Activated naive CD4-positive, alpha-beta T cell treated with Interleukin-2 at 50 U/mL for 16 hours (primary cell): ENCODE measurements at places on chromosomes 2 and 18.

DNA sequence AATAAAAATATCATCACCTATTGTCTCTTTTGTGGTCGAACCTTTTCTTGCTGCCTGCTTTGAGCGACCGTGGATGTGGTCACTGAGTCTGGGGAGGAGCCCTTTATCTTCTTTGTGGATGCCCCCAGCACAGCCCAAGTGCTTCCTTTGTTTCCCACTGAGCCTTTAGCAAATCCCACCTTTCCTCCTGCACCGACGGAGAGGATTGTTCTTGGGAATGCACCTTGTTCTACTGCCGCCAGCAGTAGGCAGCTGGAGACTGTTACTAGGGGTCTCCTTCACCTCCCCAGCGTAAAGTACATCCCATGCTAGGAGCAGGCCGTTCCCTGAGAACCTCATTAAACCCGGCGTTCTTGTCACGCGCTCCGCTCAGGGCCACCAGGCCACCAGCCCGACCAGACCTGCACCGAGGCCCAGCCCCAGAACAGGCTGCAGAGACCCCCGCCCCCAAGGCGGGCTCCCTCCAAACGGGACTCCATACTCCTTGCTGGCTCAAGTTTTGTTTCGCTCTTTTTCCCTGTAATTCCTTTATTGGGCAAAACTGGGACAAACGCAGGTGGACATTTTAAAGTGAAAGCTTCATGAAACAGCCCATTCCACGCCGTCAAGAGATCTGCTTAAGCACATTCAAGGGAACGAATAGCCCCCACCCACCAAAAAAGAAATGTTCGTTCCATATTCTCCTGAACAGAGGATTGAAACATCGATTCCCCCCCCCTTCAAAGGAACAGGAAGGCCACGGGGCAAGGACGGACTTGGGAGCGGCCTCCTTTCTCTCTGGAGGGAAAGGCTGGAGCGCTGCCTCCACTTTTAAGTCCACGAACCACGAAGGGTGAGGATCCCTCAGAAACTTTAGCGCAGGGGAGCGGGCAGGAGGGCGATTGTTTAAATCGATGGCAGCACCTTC is 1.1 kb upstream of the MAT2A start:
- peak; percentile 47 for DNase-seq

GRCh38 chr18:27227721-27228120 is 42.6 kb upstream of the CHST9 start:
- no peak for DNase-seq

DNA sequence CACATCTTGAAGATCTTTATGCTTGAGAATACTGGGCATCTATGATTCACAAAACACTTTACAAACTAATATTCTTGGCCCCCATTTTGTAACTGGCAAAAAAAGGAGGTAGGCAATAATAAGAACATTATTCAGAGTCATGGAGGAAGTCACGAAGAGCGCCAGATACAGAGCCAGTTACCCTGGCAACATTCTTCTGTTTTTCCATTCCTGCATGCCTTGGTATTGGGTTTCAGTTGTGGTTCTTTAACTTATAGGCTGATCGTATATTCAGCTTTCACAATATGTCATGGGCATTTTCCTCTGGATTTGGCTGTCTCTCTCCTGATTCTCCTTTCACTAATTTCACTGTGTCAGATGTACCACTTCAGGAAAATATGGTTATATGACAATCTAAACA is 234.7 kb downstream of the HRH4 start:
- DNase-seq = no peak

GRCh38 chr2:98473995-98474780 is 29.5 kb downstream of the INPP4A start:
- no peak for DNase-seq

GRCh38 chr2:31770741-31771140 is 190.0 kb upstream of the SRD5A2 start:
- no peak for DNase-seq

- peak; percentile 24 for DNase-seq
These were observed 56.1 kb upstream of the SLC35G4 start for GRCh38 chr18:11553098-11553940.

- DNase-seq = no peak
These were observed 346.6 kb downstream of the CBLN2 start for GRCh38 chr18:72197591-72197990.

GRCh38 chr2:154911729-154912128 is 213.2 kb downstream of the KCNJ3 start:
- DNase-seq = no peak

GRCh38 chr2:18719978-18720775 is 130.8 kb upstream of the NT5C1B start:
- no peak for DNase-seq

DNA sequence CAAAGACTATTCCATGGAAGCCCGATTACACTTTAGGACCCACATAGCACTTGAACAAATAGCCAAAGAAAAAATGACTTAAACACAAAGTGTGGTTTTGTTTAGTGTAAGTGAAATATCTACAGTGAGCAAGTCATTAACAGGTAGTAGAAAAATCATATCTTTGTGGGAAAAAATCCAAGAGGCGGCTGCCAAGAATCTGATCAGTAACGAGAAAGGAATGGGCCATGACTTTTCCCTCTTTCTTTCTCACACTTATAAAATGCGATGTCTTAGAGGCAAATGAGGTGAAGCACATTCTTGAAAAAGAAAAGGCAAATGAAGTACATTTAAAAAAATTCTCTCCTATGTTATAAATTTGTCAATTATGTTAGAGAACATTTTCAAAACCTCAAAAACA is 12.9 kb upstream of the GEMIN6 start:
- DNase-seq = no peak

DNA sequence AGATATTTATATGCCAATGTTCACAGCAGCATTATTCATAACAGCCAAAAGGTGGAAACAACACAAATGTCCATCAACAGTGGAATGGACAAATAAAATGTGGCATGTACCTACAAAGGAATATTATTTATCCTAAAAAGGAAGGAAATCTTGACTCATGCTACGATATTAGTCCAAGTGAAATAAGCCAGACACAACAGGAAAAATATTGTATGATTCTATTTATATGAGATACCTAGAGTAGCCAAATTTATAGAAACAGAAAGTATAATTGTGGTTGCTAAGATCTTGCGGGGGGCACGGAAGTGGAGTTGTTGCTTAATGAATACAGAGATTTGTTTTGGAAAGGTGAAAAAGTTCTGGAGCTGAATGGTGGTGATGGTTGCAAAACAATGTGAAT is 33.0 kb upstream of the CCDC150 start:
- DNase-seq = no peak

DNA sequence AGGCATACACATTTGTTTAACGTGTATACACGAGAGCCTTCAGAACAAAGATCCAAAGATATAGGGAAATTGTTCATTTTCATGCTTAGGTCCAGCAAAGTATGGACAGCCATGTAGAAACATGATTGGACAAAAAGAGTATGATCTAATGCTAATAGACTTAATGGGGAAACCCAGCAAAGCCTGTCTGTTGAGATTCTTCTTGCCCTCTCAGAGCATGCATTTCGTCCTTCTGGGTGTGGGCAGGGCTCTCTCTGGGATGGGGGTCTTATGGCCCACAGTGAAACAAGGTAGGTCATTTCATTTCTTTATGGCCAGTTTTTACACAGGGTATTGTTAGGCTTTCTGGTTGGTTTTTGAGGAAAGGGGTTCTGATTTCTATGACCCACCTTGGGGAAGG is 124.4 kb downstream of the COMMD1 start:
- DNase-seq = no peak

DNA sequence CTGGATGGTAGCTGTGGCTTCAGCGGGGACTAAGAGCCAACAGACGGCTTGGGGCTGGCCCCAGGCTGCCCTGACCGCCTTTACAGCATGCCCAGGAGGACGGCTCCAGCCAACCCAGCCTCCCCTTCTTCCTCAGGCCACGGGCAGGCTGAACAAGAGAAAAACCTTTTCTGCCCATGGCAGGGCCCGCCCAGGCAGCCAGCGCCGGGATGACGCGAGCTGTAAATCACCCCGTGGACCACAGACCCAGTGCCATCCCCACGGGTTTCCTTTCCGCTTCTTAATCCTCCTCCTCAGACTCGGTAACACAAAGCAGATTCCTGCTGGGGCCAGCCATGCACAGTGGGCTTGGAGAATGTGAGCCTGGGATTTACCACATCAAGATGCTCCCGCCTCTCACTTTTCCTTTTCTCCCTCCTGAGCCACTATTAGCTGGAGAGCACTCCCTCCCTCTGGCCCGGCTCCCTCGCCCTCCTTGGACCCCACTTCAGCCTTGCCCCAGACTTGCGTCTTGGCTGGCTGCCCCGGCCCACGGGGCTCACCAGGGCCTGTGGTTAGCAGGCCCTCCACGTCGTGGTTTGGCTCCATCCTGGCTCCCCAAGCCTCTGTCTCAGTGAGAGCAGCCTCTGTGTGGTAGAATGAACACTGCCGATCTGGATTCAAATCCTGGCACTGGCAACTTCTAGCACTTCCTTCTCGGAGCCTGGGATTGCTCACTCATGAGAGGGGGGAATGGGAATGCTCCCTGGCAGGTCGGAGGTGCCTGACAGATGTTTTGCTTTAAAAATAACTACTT is 31.4 kb downstream of the ATOH8 start:
- no peak for DNase-seq

DNA sequence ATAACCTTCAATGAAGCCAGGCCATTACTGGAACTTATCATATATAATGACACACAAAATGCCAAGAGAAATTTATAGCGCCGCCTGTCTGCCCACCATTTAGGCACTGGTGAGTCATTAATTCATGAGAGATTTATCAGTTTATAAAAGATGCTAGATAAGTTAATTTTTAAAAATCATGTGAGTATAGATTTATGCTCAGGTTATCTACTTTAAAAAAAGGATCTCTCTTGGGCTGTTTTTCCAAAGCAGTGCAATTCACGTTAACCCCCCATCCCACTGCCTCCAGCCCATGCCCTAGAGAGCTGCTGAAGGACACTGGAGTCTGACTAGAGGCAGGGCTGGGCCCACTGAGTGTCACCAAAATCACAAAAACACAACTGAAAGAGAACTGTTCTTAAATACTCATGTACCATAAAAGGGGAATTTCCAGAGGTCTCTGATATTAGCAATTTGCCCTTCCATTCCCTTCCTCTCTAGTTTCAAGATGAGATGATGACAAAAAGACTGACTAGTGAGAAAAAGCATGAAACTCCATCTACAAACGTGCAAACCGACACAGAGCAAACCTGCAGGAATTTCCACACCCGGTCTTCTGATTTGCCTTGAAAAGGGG is 160.8 kb downstream of the BCL2 start:
- DNase-seq = peak; percentile 62

GRCh38 chr2:225431105-225431863 is 31.8 kb downstream of the NYAP2 start:
- no peak for DNase-seq

DNA sequence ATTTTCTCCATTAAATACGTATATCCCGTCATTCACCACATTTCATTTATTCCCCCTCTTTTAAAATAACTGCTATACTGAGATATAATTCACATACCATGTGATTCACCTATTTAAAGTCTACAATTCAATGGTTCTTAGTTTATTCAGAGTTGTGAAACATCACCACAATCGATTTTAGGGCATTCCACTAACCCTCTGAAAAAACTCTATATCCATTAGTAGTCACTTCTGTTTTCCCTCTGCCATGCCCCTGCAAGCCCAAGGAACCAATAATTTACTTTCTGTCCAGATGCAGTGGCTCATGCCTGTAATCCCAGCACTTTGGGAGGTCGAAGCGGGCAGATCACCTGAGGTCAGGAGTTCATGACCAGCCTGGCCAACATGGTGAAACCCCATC is 95.5 kb upstream of the FZD5 start:
- no peak for DNase-seq

DNA sequence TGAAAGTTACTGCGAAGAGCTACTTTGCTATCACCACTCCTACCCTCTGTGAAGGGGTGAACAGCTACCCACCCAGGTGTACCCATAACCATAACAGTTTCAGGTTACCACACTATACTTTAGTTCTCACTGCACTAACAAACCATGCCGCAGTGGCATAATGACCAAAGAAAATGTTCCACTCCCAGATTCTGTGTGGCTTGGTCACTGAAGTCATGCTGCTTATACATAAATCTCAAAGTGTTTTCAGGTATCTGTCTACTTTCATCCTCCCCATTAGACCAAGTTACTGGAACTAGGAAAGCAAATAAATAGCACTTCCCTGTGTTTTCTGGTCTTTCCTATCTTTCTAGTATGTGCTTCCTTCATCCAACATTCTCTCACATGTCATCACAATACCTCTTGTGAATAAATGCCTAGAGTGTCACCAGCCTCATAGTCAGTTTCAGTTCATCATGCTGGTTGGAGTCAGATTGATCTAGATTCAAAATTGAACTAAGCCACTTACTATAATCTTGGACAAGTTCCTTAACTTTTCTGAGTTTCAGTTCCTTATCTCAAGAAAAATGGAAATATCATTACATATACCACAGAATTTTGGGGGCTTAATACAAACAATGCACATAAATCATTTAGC is 293.6 kb downstream of the FSIP2 start:
- no peak for DNase-seq

- DNase-seq = no peak
These were observed 119.8 kb downstream of the EIPR1 start for GRCh38 chr2:3257826-3258225.

- DNase-seq = no peak
These were observed 7.9 kb downstream of the GREB1 start for GRCh38 chr2:11541693-11542274.

- no peak for DNase-seq
These were observed 243.2 kb downstream of the MYO3B start for GRCh38 chr2:170420961-170421687.

- DNase-seq = no peak
These were observed 73.1 kb upstream of the HPCAL1 start for GRCh38 chr2:10229462-10230099.

GRCh38 chr2:188668017-188668680 is 306.0 kb upstream of the COL3A1 start:
- no peak for DNase-seq

- no peak for DNase-seq
These were observed 86.2 kb upstream of the SPATS2L start for GRCh38 chr2:200220251-200220650.

DNA sequence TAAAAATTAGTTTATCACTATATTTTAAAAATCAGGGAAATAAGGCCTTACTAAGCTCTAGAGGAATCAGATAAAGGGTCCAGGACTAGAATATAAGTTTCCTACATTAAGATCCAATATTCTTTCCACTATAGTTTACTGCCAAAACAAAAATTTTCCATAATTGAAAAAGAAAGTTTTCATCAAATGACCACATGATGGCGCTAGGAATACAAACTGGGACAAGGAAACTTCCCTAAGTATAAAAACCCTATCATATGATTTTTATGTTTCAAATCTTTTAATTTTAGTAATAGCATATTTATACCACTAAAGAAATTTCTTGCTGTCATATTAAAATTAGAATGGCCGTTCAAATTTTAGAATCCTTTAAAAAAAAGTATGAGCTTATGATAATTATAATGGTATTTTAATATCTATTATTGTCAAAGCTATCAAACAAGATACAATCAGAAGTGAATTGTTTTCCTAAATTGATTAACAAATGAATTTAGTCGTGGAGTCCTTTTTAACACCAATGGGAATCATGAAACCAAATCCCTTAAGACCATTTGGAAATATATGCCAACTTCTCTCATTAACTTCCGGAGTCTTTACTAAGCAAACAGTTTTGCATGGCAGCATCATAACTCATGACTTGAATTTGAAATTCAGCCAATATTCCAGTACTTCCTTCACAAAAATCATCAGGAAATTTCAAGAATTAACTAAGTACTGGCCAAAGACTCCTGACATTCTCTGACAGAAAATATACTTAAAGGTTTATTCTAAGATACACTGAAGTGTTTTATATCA is 70.3 kb downstream of the SCN1A start:
- no peak for DNase-seq

- no peak for DNase-seq
These were observed 73.4 kb downstream of the VWC2L start for GRCh38 chr2:214484239-214484638.

- no peak for DNase-seq
These were observed 196.0 kb downstream of the PAX3 start for GRCh38 chr2:222102575-222103349.
